CD4-positive, CD25-positive, alpha-beta regulatory T cell (primary cell): ENCODE measurements at places on chromosomes 4 and X. TPM values are rescaled to one million over a fixed set of nuclear protein-coding genes. Genes with fewer than 3 reads are reported as not detected.
A peak's percentile ranks its signal among the peaks of the same experiment; 100 is the strongest.

WWC2 gene
- total RNA-seq, result 0.20 TPM

ZNF630 gene
- total RNA-seq, result 1.5 TPM

ZXDB gene
- 21.3 TPM for total RNA-seq

TCP11X2 gene
- not detected for total RNA-seq

CTSO gene
- total RNA-seq, result 9.5 TPM

MBNL3 gene
- 14.0 TPM for total RNA-seq

LDOC1 gene
- 2.5 TPM for total RNA-seq

DNA sequence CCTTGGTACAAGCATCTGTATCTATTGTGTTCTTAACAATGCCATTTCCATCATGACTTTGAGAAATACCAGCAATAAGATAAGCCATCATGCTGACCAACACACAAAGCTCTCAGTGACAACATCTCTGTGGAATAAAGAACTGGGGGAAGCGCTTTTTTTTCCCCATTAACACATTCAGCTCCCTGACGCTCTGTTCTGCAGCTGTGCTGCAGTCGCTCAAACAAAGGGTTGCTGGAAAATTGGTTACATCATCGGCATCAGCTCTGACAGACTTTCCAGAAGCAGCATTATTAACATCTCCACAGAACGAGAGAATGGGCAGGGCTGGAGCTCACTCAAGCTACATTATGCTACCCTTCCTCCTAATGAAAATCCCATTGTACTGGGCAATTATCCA is 39.9 kb downstream of the DCX start:
- no peak for DNase-seq
- no peaks in the 10 kb centered on the region for H3K27me3 ChIP-seq
- H3K4me1 ChIP-seq, result no peaks in the 10 kb centered on the region
- H3K36me3 ChIP-seq, result no peaks in the 10 kb centered on the region
- no peak overlapping the region for H3K4me3 ChIP-seq

DNA sequence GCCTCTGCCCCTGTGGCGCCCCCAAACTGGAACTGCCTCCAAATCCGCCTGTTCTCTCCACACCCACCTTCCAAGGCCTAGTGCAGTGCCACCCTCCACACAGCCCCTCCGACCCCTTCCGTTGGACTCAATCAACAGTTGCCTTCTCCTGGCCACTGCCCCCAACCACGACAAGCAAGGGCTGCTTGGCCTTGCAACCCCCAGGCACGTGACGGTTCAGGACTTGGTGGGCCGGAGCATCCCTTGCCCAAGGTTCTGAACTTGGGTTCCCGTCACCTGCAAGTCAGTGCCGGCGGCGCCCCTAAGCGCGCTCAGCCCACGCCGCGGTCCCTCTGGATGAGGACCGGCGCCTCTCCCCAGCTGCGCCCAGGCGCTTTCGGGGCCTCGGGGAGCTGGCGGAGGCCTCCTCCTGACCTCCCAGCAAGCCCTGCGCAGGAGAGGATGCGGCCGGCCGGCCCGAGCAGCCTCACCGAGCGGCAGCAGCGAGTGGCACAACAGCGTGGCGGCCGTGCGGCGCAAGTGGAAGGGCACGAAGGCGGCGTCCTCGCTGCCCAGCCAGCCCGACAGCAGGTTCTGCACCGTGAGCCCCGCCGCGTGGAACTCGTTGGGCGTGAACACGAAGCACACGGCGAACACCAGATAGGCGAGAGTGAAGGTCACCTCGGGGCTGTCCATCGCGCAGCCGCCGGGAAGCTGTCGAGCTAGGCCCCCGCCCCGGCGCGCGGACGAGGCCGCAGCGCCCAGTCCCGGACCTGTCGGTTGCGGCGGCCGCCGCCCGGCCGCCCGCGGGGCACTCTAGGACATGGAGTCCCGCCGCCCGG is 750 bp downstream of the TMEM129 start:
- H3K36me3 ChIP-seq, result peaks cover 5% of the 10 kb centered on the region
- peak overlapping the region; percentile 68 for H3K27ac ChIP-seq
- DNase-seq, result peak; percentile 70
- H3K4me1 ChIP-seq, result peaks cover 49% of the 10 kb centered on the region
- H3K4me3 ChIP-seq, result no peak overlapping the region
- no peaks in the 10 kb centered on the region for H3K27me3 ChIP-seq

DNA sequence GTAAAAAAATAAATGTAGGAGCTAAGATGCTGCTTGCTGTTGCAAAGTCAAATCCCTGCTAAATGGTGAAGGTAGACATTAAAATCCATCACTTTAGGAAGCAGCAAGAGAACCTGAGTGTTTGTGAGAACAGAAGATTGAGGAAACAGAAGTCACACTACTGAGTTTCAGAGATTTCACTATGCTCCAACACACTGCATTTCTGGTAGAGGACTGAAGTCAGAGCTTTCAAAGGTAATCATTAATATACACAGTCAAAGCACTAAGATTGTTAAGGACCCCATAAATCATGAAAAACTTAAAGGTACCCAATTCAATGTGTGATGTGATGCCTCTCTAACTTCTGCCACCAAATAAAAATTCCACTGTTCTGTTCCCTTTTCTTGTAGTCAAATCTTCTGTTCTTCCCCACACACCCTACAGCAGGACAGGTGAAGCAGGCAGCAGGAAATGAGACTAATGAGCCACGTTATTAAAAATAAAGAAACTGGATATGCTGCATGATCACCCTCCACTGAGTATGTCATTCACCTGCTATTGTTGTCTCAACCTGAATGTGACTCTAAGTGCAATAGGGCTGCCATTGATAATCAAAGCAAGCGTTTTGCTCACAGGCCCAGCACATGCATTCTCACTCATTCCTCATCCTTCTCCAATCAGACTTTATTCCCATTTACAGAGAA is 28.9 kb upstream of the APELA start:
- no peak for DNase-seq
- H3K4me3 ChIP-seq, result no peak overlapping the region
- H3K4me1 ChIP-seq, result no peaks in the 10 kb centered on the region
- no peaks in the 10 kb centered on the region for H3K36me3 ChIP-seq

DNA sequence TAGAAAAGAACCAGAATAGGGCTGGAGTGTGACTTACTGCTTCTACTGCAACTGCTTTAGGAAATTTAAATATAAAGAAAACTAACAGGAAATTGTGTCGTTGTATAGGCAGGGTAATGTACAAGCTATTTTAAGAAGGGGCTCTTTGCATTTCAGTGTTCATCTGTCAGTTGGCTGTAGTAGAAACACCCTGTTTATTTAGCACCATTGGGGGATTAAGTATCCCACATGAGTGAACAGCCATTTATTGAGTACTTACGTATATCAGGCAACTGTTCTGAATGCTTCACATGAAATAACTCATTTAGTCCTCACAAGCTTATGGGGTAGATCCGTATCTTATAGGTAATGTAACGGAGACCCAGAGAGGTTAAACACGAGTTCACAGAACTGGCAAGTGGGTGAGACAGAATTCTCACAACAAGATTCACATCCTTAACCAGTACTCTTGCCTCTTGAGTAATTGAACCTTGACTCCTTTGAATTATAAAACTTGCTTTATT is 23.9 kb downstream of the STIM2 start:
- no peak for DNase-seq
- peaks cover 77% of the 10 kb centered on the region for H3K4me1 ChIP-seq
- peak overlapping the region; percentile 93 for H3K27ac ChIP-seq

- DNase-seq, result no peak
- peak overlapping the region; percentile 51 for H3K27ac ChIP-seq
- peaks cover 43% of the 10 kb centered on the region for H3K36me3 ChIP-seq
- H3K27me3 ChIP-seq, result no peaks in the 10 kb centered on the region
- no peak overlapping the region for H3K4me3 ChIP-seq
- H3K4me1 ChIP-seq, result peaks cover 16% of the 10 kb centered on the region
Observed at GRCh38 chrX:124085063-124085462, 123.6 kb downstream of the STAG2 start.

GRCh38 chr4:155943605-155944291 is 9.9 kb downstream of the CTSO start:
- H3K4me3 ChIP-seq, result no peak overlapping the region
- no peaks in the 10 kb centered on the region for H3K27me3 ChIP-seq
- H3K4me1 ChIP-seq, result no peaks in the 10 kb centered on the region

DNA sequence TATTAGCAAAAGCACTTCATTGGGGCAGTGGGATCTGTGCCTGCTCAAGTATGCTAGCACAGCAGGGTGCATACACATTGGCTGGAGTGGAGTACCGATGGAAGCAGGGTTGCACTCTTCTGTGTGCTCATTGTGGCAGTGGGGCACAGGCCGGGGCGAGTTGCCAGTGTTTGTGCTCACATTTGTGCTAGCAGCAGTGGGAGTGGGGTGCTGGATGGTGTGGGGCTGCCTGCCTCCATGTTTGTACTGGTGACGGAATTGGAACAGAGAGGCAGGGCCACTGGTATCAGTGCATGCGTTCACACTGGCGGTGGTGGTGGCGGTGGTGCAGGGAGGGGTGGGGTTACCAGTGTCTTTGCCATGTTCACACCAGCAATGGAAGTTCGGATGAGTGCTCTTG is 138.0 kb downstream of the POU4F2 start:
- no peak overlapping the region for H3K27ac ChIP-seq
- no peaks in the 10 kb centered on the region for H3K4me1 ChIP-seq
- peaks cover 1% of the 10 kb centered on the region for H3K27me3 ChIP-seq
- H3K36me3 ChIP-seq, result no peaks in the 10 kb centered on the region
- H3K4me3 ChIP-seq, result no peak overlapping the region

- no peaks in the 10 kb centered on the region for H3K4me1 ChIP-seq
- no peak for DNase-seq
- no peak overlapping the region for H3K4me3 ChIP-seq
- H3K27ac ChIP-seq, result no peak overlapping the region
- no peaks in the 10 kb centered on the region for H3K36me3 ChIP-seq
Observed at GRCh38 chr4:140808256-140808655, 52.1 kb upstream of the TBC1D9 start.

- H3K27ac ChIP-seq, result no peak overlapping the region
- H3K4me1 ChIP-seq, result no peaks in the 10 kb centered on the region
- no peak for DNase-seq
Observed at GRCh38 chr4:14835288-14835687, 167.0 kb upstream of the CPEB2 start.

DNA sequence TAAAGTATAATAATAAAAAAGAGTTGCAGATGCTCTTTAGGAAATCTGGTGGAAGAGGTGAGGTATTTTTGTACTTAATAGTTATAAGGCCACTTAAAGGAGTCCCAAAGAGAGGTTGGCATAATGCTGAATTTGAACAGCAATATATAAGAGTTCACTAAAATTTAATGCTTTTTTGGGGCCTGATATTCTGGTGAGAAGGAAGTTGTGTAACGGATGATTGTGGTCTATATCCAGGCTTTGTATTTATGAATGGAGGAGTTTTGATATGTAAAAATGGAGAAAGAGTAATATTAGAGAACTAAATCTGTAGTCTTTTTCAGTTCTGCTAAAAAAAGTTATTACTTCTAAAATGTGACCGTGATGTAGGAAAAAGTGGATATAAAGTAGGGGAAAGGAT is 20.4 kb downstream of the BMP2K start:
- no peaks in the 10 kb centered on the region for H3K27me3 ChIP-seq
- no peak overlapping the region for H3K27ac ChIP-seq
- H3K4me1 ChIP-seq, result no peaks in the 10 kb centered on the region
- H3K36me3 ChIP-seq, result no peaks in the 10 kb centered on the region
- no peak overlapping the region for H3K4me3 ChIP-seq

DNA sequence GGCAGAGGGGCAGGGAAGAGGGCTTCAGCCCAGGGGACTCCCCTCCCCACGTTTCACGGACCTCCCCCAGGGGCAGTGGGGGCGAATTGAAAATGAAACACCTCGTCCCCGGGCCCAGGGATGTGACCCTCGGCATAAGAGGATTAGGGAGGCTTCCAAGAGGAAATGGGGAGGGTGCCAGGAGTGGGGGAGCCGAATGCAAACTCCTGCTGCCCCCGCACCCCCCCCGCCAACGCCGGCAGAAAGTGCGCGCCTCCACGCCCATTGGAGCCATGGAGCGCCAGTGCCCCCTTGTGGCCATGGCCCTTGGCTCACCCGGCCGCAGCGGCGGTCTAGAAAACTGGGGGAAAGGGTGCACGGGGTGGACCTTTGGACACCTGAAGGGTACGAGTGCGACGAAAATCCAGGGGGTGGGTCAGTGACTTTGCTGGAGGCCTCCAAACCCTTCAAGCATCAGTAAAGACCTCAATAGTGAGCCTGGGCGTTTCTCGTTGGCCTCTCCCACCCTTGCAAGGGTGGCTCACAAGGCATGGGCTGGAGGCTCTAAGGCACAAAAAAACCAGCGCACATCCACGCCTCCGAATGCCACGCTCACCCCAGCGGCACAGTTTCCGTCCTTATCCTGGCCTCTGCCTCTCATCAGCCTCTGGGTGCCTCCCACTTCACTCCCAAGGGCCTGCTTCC is 120.8 kb upstream of the PJA1 start:
- no peak overlapping the region for H3K4me3 ChIP-seq
- H3K36me3 ChIP-seq, result no peaks in the 10 kb centered on the region
- no peak overlapping the region for H3K27ac ChIP-seq
- DNase-seq, result peak; percentile 44
- H3K4me1 ChIP-seq, result peaks cover 9% of the 10 kb centered on the region
